Erythroblast (primary cell): ENCODE measurements at places on chromosomes 12 and 14.

DNA sequence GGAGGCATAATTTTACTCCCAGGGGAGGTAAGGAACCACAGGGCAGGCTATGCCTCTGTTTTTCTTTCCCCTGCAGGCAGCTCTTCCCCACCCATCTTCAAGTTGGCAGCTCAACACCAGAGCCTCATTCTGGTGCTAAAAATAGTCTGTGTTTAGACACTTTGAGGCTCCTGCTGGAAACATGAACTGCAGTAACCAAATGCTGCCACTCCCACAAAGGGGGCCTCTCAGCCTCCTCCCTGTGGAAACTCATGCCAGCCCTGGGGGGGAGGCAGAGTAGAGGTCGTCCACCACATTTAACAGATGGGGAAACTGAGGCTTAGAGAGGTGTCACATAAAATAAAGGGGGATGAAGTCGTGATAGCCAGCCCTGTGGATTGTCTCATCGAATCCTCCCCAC, 61.4 kb downstream of the WSCD2 start:
- no peak for DNase-seq

- peak; percentile 16 for DNase-seq
Measured at GRCh38 chr14:50792051-50792477, 38.9 kb downstream of the NIN start.

GRCh38 chr12:108173160-108173559, 44.1 kb downstream of the WSCD2 start:
- DNase-seq: no peak

- DNase-seq: no peak
Measured at GRCh38 chr12:119440803-119441360, 106.4 kb downstream of the CCDC60 start.

DNA sequence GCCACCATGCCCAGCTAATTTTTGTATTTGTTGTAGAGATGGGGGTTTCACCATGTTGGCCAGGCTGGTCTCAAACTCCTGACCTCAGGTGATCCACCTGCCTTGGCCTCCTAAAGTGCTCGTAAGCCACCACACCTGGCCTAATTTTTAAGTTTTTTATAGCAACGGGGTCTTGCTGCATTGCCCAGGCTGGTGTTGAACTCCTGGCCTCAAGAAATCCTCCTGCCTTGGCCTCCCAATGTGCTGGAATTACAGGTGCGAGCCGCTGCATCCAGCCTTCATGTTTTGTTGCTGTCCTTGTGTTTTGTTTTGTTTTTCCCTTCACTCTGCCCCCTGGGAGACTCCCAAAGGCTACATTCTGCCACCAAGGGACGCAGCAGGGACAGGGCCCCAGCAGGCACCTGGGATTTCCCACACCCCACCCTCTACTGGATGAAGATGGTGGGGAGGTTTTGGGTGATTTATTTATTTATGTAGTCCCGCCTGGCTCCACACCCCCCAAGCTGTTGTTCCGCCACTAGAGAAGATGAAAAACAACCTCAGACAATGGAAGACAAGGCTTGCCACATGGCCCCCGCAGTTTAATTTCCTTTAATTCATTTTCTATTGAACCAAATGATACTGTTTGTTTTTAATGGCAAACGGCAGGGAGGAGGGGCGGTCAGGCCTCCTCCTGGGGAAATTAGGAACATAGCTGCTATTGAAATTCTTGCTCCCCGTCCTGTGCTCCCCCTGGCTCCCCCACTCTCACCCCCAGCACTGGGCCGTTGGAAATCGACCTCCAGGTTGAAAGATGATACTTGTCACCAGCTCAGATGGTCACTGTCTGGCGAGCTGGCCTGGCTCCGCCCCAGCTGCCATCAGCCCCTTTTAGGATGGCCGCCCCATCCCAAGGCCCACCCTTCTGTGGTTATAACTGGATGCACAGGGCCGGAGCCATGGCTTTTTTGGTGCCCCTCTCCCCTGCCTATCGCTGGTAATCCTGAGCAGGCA, 70.3 kb downstream of the RNFT2 start:
- DNase-seq: no peak

DNA sequence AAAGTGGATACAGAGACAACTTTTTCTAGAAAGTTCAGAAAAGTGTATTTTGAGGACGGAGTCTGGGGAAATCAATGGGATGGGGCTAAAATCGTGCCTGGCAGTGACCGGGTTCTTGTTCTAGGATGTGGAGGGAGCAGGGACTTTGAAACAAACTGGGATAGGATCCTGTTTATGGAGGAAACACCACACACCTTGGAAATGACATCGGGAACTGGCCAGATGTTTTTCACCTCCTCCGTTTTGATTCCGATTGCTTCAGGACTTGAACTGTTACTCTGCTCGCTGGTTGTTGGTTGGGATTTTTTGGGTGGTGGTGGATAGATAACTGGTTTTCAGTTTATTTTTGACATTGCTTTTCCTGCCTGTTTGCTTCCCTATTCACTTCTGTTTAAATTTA, 506 bp downstream of the EMP1 start:
- no peak for DNase-seq

DNA sequence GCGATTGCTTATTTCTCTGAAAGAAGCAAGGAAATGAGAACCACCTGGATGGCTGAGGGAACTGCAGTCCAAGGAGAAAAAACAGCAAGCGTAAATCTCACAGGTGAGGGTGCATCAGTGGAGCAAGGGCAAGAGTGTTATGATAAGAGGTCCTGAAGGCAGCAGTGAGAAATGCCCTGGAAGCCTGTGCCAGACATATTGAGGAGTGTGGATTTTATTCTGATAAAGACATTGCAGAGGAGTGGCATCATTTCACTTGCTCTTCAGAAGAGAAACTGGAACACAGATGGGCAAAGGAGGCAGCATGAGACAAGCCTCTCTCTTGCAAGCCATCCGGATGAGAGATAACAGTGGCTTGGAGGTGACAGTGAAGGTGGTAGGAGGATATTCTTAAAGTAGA, 78.5 kb downstream of the PDE3A start:
- DNase-seq: no peak

DNA sequence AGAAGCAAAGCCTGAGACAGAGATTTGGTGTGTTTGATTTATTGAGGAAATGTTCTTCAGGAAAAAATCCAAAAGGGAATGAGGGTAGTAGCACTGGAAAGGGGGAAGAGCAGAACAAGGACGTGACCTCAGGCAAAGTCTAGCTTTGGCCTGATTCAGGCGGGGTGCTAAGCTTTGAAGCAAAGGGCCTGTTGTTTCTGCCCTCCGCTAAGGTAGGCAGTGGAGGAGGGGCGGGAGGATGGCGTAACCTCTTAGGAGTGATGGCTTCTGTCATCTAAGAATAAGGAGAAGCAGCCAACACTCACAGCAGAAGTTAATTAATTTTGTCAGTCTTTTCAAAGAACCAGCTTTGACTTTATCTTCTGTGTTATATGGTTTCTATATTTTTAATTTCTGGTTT, 20.4 kb downstream of the ABHD12B start:
- no peak for DNase-seq

- no peak for DNase-seq
Measured at GRCh38 chr12:80056232-80056631, 43.1 kb upstream of the OTOGL start.

GRCh38 chr12:26264215-26264838, 69.0 kb downstream of the SSPN start:
- DNase-seq: no peak
